ENCODE measurements at places on chromosomes 2 and 18.

GRCh38 chr18:50126471-50126870 lies 68.5 kb downstream of the MYO5B start:
- DNase-seq: no peak

GRCh38 chr2:71861186-71862160 lies 286.2 kb downstream of the CYP26B1 start:
- no peak for DNase-seq

- DNase-seq: no peak
Observed at GRCh38 chr18:28494151-28494550, 317.2 kb upstream of the CDH2 start.

- peak; percentile 74 for DNase-seq
Observed at GRCh38 chr18:9792565-9793245, 84.6 kb downstream of the RAB31 start.

- DNase-seq: no peak
Observed at GRCh38 chr2:25938345-25938744, 44.0 kb downstream of the KIF3C start.

DNA sequence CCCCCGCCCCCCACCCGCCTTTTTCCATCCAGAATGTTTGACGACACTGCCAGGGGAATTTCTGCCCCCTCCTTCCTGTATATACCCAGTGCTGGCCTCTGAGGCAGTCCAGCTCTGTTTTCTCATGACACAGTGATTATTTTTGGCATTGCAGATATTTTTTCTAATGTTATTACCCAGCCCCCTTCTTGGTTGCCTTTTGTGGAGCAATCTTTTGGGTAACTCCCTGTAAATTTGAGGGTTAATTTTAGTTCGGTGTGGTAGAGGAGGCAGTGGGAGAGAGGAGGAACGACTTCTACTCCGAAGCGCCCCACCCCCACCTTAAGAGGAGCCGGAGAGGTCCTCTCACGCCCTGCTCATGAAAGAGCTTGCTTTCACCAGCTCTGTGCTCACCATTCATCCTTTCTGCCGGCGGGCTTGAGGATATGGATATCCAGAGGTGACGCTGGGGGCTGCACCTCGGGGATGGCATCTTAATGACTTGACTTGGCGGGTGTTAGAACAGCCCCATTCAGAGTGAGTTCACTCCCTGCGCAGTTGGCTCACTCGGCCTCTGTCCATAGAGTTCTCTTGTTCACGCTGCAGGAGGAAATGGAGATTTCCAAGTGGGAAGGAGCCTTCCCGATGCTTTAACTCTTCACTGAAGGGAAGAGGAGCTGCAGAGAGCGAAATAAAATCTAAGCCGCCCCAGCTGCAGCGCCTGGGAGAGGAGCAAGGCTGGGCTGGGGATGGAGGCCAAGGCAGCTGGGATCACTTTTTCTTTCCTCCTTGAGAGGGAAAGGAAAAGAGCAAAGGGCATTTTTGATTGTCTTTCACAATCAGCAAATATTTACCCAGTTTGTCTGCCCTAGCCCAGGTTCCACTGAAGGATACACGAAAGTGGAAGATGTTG lies 38.4 kb downstream of the EPAS1 start:
- DNase-seq: no peak

DNA sequence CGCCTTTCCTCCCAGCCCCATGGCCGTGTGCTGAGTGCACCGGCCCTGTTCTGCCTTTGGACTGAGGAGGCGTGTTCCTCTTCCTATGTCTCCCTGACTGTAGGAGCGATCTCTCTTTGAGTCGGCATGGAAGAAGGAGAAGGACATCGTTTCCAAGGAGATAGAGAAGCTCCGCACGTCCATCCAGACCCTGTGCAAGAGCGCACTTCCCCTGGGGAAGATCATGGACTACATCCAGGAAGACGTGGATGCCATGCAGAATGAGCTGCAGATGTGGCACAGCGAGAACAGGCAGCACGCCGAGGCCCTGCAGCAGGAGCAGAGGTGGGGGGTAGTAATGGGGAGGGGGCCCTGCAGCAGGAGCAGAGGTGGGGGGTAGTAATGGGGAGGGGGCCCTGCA lies 29.4 kb upstream of the ASB1 start:
- no peak for DNase-seq

GRCh38 chr2:143686585-143687164 lies 557.5 kb downstream of the ARHGAP15 start:
- peak; percentile 56 for DNase-seq

DNA sequence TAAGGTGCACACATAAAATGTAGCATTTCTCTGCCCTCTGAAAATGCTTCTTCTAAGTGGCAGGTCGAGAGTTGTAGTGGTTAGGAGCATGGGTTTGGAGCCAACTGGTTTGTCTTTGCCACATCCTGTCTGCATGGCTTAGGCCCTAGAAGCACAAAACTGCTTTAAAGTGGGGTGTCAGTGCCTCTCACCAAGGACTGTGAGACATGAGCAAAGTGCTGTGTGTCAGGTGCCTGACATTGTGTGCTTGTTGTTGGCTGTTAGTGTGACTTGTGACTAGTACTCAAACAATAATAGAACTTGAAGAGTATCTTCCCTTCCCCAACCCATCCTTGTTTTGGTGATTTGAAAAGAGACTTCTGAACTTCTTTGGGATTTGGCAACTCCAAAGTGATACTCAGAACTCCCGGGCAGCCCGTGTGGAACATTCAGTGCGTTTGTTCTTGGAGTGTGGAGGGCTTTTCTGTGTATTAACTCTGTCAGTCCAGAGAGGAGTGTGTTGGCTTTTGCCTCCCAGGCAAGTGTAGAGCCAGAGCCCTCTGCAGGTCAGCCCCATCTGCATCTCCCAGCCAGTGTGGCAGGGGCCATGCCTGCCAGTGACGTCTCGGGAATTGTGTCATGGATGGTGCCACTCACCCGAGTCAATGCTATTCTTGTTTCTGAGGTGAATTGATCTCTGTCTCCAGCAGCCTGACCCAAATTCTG lies 5.0 kb downstream of the MGAT5 start:
- peak; percentile 21 for DNase-seq

DNA sequence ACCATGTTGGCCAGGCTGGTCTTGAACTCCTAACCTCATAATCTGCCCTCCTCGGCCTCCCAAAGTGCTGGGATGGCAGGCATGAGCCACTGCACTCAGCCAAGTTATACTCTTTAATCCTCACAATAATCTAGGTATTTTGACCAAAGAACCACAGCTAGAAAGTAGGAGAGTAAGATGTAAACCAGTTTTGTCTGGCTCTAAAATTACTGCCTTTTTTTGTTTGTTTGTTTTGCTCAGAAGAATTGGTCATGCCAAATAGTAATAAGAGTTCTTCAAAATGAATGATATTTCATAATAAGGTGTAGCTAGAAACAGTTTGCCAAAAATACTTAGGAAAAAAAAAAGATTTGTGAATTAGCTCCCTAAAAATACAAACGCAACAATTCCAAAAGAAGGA lies 36.7 kb downstream of the SCN2A start:
- DNase-seq: no peak

DNA sequence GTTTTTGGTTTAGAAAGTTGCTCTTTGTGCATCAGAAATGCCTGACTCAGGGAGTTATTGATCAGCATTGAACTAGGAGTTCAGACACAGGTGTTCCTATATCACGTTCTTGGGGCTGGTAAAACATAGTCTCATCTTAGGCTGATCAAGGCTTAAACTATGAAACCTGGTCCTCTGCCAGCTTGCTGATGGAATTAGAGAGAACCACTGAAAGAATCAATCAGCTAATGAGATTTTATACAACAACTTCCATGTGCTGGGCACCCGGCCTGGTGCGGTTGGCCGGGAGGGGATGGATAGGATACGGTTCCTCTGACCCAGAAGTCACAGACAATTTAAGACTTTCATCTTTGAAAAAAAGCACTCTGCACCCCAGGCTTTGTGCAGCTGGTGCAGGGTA lies 164.9 kb downstream of the RDH14 start:
- DNase-seq: no peak

DNA sequence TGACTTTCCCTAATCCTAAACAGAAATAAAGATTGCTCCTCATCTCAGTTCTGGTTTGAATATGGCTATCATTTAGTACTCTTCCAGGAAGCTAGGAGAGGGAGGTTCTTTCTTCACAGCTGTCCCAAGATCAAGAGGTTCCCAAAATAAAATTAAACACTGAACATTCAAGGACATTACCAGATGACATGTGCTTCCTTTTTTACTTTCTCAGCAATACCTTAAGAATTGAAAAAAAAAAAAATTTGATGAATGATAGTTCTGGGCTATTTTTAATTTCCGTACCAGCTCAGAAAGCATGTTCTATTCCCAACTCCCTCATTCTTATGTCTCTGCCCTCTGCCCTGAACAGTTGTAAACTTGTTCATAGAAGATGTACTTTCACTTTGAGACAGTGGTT lies 61.7 kb upstream of the MYL1 start:
- DNase-seq: no peak

DNA sequence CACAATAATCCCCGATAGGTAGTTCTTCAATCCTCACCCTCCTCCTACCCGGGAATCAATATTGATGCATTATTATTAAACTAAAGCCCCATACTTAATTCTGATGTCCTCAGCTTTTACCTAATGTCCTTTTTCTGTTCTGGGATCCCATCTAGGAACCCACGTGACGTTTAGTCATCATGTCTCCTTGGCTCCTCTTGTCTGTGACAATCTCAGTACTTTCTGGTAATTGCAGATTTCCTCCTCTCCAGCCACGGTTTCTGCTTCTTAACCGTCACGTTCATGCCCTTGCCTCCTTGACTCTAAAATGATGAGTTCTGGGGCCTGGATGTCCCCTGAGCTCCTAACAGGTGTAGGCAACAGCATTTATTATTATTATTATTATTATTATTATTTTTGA lies 2.9 kb upstream of the DGKD start:
- no peak for DNase-seq

DNA sequence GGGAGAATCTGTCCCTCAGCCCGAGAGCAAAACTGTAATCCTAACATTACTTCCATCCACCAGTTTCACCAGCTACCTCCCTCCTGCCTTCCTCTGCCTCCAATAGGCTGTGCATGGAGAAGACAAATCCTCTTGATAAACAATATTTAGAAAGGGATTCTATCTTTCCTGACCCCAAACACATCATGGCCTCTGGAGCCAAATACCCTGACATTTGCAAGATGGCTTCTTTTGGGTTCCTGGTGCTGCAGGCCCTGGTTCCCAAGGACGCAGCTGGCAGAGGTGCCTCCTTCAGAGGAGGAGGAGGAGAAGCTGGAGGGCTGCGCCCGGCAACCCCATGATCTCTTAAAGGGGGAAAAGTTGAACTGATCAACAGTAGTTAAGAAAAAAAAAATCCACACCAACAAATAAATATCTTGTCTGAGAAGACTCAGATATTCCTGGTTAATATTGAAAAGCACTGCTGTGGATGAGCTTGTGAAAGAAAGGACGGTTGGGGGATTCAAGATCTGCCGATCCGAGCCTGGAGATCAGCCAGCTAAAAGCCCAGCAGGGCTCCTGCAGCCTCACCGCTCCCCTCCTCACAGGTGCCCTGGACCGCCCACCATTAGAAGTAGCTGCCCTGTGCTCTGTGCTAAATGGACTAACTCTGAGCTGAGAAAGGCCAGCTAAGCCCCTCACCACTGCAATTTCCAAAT lies 116.8 kb downstream of the MSH2 start:
- DNase-seq: no peak

GRCh38 chr18:11176481-11176881 lies 27.1 kb upstream of the PIEZO2 start:
- no peak for DNase-seq

Measured in NCI-H69 (cell line).